Cardiac muscle cell (in vitro differentiated cells and primary cell): ENCODE measurements at places on chromosomes 6 and 20.

DNA sequence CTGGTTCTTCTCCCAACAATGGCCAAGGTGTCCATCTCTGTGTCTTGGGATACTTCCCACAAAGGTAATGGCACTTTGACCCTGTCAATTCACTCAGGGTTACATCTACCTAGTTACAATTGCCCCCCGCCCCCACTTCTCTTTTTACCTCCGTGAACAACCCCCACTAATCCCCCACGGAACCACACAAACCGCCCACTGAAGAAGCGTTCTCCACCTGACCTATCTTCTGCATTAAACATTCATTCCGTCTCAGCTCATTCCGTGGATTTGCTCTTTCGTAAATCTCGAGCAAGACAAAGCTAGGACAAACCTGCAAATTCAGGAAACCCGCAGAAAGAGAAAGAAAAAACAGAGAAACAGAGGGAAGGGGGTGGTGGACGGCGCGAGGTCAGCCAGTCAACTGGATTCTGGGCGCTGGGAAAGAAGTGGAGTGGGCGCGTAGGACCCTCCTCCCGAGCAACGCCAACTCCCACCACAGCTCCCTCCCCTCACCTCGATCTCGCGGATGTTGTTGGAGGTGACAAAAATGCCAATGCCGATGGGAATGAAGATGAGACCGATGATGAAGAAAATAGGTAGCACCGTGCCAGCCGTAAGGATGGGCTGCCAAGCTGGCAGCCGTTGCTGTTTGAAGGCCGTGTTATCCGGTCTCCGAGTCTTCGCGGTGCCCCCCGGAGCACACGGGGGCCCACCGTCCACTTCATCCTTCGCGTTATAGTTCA, 523 bp downstream of the TMEM30A start:
- DNase-seq, result peak; percentile 59

- no peak for DNase-seq
These were observed 498 bp upstream of the PRDM1 start for GRCh38 chr6:106085692-106085983.

DNA sequence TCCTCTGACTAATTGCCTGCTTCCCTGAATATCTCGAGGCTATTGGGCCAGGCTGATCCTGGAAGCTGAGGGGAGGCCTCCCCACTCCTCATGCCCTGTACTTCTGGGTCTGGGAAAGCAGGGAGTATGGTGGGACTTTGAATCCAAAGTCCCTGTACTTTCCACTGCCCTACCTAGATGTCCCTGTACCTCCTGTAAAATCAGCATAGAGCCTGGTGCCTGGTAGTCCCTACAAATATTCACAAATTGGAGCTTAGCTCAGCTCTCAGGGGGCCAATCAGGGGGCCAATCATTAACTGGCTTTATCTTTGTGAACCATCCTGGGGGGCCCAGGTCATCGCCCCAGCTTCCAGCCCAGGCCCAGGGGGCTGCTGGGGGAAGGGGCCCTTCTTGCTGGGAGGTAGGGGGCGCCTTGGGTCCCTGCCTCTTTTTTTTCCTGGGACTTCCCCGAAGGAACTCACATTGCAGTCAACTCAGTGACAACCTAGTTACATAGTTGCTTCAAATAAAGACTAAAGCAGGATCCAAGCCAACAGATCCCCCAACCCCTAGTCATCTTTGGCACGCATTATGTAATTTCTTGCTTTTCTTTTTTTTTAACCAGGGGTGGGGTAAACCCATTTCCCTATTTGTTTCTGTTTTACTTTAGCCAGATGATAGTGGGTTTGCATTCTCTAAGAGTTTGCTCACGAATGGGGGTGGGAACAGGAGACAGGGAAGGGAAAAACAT, 6.9 kb upstream of the VEGFA start:
- DNase-seq, result peak; percentile 47

GRCh38 chr6:137851669-137852068, 15.4 kb upstream of the TNFAIP3 start:
- DNase-seq, result no peak

DNA sequence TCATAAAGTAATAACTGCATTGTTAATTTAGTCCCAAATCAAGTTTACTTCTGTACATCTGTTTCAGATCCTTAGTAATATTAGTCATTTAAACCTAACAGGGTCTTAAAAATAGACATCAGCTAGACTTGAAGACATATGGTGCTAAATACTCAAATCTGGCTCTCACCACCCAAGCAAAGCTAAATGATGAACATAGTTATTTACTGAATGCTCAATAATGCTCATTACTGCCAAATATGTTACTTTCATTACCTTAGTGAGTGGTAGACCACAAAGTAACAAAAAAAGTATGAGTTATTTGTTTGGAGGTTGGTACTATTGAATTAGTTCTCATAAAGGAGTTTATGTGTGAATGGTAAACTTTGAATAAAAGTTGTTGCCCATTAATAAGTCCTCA, 502.1 kb downstream of the PKHD1 start:
- no peak for DNase-seq

DNA sequence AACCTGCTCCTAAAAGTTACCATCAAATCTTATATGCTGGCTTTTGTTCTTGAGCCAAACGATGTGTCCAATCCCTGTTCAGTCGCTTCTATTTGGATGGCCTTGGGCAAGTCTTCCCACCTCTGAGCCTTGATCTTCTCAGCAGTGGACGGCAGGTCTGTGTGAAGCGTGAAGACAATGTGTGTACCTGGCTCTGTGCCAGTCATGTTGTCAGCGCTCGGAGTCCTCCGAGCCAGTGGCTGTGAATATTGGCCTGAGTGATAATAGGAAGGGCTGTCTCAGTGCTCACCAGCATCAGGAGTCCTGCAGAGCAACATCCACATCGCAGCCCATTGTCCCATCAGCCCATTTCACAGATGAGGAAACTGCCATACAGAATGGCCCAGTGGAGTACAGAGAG, 219.0 kb downstream of the CDC5L start:
- DNase-seq, result peak; percentile 12

- no peak for DNase-seq
These were observed 50.9 kb downstream of the ALDH5A1 start for GRCh38 chr6:24545691-24546090.

DNA sequence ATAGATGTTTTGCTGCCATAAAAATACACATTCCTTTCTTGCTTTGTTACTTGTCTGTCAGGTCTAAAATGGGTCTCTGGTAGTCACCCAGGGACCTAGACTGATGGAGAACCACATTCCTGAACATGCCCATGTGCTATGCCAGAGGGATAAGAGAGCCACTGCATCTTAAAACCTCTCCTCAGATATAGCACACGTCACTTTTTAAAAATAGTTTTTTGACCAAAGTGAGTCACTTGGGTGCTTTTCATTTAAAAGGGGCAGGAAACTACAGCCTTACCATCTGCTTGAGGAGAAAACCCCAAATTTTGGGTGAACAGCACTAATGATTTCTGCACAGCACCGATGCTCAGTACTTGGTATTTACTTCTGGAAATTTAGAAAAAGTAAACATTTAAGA, 197.8 kb downstream of the OGFRL1 start:
- no peak for DNase-seq

- no peak for DNase-seq
These were observed 345.8 kb upstream of the PRND start for GRCh38 chr20:4375881-4376280.

GRCh38 chr20:11445161-11445560, 472.5 kb upstream of the BTBD3 start:
- DNase-seq, result peak; percentile 39

DNA sequence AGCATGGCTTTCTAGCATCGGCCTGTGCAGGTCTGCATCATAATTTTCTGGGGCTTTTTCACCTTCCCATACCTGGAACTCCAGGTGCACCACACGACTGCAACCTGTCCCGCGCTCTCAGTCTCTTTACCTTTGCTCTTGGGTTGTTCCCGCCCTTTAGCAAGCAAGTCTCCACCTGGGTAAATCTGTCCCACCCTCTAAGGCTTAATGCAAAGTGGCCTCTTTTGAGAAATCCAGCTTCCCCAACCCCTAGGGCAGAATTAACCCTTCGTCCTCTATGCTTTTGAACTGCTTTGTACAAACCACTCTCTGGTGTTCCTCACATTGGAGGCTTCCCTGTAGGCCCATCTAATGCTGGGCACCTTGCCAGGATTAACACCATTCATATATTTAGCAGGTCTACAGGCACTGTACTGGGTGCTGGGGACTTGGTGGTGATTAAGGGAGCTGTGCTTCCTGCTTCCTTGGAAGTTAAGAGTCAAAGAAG, 2.8 kb downstream of the ITPR3 start:
- no peak for DNase-seq

GRCh38 chr6:116847227-116847626, 18.3 kb upstream of the GPRC6A start:
- peak; percentile 54 for DNase-seq

DNA sequence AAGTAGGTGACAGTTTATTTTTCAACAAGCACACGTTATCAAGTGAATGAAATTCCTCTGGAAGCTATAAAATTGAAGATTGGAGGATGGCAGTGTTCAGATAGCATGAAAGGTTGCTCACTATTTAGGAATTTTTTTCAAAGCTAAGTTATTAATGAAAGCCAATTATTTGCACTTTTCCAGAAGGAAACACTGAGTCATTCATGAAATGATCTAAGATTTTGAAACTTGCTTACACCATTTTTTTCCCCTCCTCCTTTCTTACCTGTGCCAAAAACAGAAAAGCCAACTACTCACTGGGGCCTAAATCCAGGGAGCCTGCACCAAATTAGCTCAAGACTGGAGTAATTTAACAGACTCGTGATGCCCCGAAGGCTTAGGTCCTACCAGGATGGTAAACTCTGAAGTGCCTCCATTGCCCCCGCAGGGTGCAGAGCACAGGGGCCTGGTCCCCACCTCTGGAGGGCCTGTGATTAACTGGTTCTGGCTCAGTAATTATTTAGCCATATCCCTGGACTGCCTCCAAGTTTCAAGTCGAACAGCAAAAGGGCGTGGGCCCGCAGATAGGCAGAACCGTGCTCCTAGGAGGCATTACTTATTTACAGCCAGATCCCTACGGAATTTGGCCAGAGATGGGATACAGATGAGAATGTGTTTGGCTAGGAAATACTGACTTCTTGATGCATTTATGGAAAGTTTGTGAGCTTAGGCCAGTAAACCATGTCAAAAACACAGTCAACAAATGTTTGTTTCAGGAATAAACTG, 28.0 kb upstream of the ZNF217 start:
- no peak for DNase-seq

- DNase-seq, result no peak
These were observed 85.3 kb downstream of the SYCP2 start for GRCh38 chr20:59848182-59848581.

DNA sequence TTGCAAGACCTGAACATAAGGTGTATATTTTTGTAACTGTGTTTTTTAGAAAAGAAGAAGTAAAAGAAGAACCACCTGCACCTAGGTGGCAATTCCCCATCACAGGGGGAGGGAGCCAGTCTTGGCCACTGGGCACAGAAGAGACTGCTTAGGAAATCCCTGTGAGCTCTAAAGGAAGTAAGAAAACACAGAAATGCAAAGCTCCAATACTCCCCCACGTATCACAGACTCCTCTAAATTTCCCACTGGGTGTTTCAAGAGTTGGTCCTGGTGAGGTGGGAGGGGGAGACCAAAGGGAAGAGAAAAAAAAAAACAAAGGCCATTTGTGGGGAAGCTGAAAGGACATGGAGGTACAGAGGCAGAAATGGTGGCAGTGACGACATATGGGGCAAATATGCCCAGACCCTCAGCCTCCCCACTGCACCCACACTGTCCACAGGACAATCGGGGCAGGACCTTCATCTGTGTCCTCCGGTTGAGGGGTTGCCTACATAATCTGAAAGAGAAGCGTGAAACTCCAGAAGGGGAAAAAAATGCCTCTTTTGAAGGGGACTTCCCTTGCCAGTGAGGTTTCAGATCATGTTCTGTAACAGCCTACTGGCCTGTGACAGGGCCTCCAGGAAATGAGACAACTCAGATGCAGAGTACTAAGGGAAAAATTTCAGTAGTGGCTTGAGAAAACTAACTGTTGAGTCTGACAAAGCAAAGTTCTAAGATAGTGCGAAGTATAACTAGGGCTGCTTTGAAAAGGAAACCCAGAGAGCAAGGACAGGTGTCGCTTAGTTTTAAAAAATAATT, 226.2 kb upstream of the MARCKS start:
- peak; percentile 24 for DNase-seq

- no peak for DNase-seq
These were observed 53.0 kb downstream of the HDGFL1 start for GRCh38 chr6:22622351-22622750.

DNA sequence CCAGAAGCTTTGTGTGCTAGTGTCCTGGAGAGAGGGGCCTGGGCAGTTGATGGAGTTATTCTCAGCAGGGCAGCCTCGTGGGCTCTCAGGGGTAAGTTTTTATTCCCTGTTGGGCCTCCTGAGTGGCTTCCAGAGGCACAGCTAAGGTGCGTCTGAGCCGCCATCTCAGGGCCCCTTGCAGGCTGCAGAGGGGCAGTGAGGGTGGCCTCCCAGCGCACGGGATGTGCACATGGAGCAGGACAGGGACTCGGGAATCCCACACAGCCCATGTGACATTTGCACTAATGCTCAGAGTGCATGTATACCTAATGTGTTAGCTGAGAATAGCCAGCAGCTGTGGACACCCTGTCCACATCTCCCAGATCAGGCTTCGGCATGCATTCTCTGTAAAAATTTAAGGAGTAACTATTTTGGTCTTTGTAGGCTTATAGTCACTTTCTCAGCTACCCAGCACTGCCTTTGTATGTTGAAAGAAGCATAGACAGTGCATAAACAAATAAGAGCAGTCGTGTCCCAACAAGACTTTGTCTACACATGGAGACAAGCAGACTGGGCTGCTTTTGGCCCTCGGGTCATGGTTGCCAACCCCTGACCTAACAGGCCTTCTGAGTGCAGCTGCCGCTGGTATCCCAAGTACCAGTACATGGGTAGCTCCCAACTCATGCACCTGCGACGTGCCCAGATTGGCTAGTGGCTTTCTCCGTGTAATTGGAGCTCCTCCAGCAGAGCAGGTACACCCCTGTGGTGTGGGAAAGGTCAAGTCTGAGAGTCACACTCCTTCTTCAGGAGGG, 18.6 kb upstream of the CST9L start:
- no peak for DNase-seq

GRCh38 chr6:80003826-80004172, 650 bp upstream of the TTK start:
- no peak for DNase-seq

DNA sequence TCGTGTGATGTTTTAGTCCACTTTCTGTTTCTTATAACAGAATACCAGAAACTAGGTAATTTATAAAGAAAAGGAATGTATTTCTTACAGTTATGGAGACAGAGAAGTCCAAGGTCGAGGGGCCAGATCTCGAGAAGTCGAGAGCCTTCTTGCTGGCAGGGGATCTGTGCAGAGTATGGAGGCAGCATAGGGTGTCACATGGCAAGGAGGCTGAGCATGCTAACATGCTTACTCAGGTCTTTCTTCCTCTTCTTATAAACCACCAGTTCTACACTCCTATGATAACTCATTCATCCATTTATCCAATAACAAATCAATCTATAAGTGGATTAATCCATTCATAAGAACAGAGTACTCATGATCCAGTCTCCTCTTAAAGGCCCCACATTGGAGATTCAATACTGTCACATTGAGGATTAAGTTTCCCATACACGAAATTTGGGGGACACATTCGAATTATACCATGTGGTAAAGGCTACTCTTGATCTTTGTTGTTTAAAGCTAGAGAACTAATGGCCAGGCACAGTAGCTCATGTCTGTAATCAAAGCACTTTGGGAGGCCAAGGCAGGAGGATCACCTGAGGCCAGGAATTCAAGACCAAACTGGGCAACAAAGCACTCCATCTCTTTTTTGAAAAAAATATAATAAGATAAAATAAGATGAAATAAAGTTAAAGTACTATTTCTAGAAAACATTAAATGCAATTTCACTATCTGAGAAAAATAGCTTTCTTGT, 2.1 kb downstream of the GOPC start:
- DNase-seq, result no peak
